MV-4-11 (cell line): ENCODE measurements at places on chromosomes 5 and 9.

- peak; percentile 87 for DNase-seq
Observed at GRCh38 chr9:113343732-113344231, 3.7 kb upstream of the WDR31 start.

- DNase-seq: no peak
Observed at GRCh38 chr5:133391354-133392136, 220.8 kb downstream of the FSTL4 start.

DNA sequence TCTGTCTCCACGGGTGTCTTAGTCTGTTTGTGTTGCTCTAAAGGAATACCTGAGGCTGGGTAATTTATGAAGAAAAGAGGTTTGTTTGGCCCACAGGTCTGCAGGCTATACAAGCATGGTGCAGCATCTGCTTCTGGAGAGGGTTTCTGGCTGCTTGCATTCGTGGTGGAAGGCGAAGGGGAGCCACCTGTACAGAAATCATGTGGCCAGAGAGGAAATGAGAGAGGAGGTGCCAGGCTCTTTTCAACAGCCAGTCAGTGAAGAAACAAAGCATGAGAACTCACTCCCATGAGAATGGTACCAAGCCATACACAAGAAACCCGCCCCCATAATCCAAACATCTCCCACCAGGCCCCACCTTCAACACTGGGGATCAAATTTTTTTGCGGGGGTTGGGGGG, 53.4 kb downstream of the PFDN1 start:
- DNase-seq: no peak

DNA sequence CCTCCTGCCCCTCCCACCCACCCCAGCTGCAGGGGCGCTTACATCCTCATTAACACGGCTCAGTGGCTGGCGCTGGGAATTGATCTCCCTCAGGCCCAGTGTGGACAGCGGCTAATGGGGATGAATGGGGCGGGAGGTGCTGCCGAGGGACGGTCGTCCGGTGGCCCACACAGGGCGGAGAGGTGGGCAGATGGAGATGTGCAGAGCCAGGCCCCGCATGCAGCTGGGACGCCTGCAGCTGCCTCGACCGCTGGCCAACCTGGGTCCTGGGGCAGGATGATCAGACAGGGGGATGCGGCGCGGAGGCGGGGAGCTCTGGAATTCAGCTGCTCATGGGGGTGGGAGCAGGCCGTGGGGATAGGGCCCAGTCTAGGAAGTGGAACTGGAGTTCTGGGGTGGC, 17.6 kb downstream of the TSPAN17 start:
- DNase-seq: no peak

GRCh38 chr5:16392718-16393117, 72.9 kb downstream of the ZNF622 start:
- DNase-seq: no peak

- peak; percentile 48 for DNase-seq
Observed at GRCh38 chr5:150656191-150657132, 4.6 kb upstream of the MYOZ3 start.

- peak; percentile 81 for DNase-seq
Observed at GRCh38 chr5:83364312-83365299, 106.9 kb upstream of the VCAN start.

GRCh38 chr5:135149956-135150723, 116.1 kb upstream of the PITX1 start:
- no peak for DNase-seq

DNA sequence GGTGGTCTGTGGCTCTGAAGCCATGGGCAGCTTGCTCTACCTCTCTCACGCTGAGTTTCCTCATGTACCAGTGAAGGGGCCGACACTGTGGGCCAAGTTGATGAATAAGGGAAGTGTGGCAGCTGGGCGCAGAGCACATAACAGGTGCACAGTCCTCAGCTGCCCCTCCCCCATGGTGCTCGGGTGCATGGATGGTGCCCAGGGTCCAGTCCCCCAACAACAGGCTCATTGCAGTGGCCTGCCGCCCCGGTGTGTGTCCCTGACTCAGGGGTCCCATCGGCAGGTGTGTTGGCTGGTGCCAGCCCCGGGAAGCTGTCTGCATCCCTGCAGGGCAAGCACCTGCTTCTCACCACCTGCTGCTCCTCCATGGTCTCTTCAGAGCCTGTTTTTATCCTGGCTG, 36.6 kb downstream of the COL5A1 start:
- DNase-seq: no peak

GRCh38 chr5:176700239-176700847, 53.1 kb downstream of the TSPAN17 start:
- DNase-seq: peak; percentile 53

GRCh38 chr9:70791936-70792335, 329.5 kb downstream of the TRPM3 start:
- DNase-seq: no peak

- DNase-seq: peak; percentile 31
Observed at GRCh38 chr9:131668439-131669268, 71.2 kb downstream of the RAPGEF1 start.

DNA sequence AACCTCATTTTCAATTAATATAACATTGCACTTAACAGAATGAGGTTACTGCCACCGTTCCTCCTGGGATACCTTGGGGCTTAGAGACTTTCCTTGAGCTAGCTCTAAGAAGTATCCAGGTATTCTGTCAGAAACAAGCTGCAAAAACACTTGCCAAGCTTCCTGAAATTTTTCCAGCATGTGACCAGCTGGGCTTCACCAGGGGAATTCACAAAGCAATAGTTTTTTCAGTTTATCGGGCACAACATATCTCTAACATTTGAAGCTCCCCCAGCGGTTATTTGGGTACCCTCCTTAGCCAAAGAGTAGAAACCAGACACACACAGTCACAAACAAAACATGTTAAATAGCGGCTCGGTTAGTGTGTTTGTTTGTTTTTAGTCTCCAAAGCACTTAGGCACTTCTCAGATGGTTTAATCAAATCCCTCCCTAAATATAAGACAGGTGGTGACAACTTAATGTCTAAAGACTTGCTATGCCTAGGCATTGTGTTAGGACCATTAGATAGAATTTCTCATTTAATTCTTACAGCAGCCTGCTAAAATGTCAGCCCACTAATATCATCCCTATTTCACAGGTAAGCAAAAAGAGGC, 278.2 kb downstream of the GLIS3 start:
- no peak for DNase-seq

DNA sequence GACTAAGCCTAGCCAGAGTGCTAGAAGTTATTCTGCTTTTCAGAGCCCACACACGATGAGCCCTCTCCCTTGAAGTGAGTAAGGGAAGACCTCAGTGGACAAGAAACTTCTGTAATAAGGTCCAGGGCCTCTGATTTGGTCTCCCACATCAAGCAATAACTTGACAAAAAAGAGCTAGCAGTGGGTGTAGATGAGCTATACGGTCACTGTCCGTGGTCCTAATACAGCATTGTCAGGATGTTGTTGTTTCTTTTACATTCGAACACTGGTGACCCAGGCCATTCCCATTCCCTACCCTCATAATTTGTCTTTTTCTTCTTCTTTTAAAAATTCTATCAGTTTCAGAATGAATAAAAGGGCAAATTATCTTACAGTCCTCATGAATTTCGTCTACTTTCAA, 5.2 kb downstream of the PCSK1 start:
- no peak for DNase-seq

DNA sequence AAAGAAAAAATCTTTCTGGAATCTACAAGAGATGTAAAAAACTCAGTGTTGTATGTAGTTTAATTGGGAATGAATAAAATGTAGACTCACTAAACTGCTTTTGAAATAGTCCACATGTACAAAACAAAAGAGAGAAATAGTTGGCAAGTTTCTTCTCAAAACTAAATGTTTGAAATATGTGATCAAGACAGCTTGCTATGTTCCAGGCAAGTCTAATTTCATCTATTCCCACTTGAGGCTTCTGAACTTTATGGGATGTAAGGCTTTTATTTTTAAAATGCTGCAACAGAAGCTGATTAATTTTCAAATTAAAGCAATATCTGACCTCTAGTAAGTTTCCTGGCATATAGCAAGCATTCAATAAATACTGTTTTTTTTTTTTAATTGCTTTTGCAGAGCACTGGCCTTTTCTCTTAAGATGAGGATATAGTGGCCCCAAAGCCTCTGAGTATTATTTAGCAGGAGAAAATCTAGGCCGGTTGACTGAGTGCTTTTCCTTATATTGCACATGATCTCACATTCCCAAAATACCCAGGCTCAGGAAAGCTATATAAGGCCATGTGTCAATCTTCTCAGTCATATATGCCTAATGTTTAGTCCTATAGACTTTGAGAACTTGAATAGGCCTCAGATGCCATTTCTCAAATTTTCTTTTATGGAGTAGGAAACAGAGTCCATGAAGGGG, 183.2 kb downstream of the NTRK2 start:
- DNase-seq: no peak

DNA sequence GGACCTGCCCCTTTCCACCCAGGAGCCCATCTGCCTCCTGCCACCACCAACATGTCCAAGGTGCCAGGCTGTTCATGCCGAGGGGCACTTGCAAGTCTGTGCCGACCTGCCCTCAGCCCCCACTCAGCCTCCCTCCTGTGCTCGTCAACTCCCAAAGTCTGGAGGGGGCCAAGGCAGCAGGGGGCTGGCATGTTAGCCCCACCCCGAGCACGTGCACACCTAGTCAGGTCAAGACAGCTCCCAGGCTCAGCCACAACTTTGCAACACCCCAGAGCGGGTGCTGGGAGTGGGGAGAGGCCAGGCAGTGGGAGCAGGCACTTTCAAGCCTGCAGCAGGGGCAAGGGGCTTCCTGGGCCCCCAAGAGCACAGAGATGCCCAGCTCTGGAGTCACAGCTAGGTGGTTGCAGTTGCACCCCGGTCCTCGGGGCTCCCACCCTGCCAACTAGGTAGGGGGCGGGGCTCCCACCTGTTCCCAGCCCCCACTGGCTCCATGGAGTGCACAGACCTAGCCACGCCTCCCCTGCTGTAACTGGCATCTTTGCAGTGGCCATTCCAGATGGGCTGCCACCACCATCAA, 272.5 kb downstream of the CETN3 start:
- no peak for DNase-seq

DNA sequence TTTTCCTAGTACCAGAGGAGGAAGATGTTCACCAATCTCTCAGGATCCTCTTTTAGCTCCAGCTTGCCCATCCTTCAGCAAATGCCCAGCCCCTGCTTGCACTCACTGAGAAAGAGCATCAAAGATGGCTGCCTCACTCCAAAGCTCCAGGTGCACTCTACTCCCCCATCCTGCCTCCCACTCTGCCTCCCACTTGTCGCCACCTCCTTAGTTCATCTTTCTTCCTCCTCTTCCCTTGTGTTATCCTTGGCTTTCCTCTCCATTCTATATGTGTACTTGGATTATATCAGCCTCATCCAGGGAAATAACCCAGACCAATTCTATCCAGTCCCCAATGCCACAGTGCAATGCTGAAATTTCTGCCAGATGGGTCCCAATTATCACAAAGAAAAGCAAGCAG, 87.1 kb upstream of the CPLX2 start:
- DNase-seq: no peak

GRCh38 chr9:95903398-95903797, 27.9 kb downstream of the ERCC6L2 start:
- DNase-seq: no peak

GRCh38 chr5:132528866-132529634, 14.3 kb downstream of the IL5 start:
- DNase-seq: peak; percentile 9

- DNase-seq: no peak
Observed at GRCh38 chr9:4603830-4604229, 58.3 kb upstream of the PLPP6 start.

GRCh38 chr9:121945281-121945680, 147.8 kb downstream of the TTLL11 start:
- DNase-seq: no peak

- no peak for DNase-seq
Observed at GRCh38 chr9:98099346-98099745, 19.7 kb downstream of the TRIM14 start.

- peak; percentile 57 for DNase-seq
Observed at GRCh38 chr9:123866497-123866896, 63.4 kb downstream of the DENND1A start.

DNA sequence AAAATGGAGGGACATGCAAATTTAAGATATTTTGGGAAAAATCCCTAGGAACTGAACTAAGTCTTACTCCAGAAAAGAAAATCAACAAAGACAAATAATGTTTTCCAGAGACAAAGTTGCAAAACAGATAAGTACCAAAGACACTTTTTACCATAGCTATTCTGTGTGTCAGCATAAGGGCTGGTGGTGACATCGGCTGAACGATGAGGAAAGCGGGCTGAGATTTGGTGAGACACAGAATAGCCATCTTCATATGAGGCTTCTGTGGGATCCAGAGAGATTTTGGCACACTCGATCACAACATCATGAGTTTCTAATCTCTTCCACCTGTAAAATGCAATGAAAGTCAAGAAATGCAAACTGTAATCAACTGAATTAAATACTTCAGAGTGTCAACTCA, 32.3 kb downstream of the TSC1 start:
- no peak for DNase-seq

- peak; percentile 13 for DNase-seq
Observed at GRCh38 chr9:105118636-105119035, 125.8 kb upstream of the SLC44A1 start.

DNA sequence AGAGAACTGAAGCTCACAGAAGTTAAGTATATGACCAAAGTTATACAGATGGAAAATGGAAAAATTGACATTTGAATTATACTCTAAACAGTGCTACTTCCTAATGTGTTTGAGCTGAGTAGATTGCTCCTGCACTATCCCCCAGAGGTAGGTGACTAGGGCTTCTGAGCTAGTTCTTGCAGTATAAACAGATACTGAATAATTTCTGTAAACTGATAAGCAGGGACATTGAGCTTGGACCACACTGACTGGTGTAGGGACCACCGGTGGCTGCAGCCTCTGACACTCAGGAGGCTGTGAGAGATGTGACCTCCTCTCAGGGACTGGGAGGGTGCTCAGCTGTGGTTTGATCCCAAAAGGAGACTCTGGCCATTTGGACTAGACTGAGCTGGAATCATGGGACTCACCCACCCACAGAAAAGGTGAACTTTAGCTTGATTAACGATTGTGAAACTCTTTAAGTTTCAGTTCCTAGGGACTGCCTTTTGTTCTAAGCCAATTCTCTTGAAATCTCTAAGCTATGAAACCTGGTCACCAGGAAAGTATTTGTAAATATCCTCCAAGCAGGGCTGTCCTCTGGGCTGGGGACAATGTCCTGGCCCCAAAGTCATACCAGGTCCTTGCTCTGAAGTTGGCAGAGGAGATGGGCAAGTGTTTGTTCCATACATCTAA, 291.5 kb downstream of the SEC61B start:
- peak; percentile 59 for DNase-seq

DNA sequence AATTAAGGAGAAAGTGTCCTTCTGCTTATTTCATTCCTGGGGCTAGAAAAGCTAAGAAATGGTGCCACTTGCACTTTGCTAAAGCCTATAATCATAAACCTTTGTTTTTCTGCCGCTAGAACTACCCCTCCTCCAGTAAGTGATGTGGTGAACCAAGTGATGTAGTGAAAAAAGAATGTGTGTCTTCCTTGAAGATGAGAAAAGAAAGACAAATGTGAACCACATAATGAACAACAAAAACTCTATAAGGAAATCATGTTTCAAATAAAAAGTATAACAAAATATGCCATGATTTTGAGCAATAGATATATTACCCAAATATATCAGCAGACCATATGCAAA, 179.0 kb upstream of the SGCD start:
- DNase-seq: no peak

GRCh38 chr5:25500635-25501034, 855.9 kb upstream of the CDH10 start:
- DNase-seq: no peak
